Activated naive CD8-positive, alpha-beta T cell treated with anti-CD3 and anti-CD28 coated beads for 36 hours (primary cell): ENCODE measurements at places on chromosomes 16 and 17. TPM values are rescaled to one million over a fixed set of nuclear protein-coding genes. Genes with fewer than 3 reads are reported as not detected.
A peak's percentile ranks its signal among the peaks of the same experiment; 100 is the strongest.

GRCh38 chr16:88452482-88453216, 431 bp upstream of the ZFPM1 start:
- H3K36me3 ChIP-seq, result peaks cover 3% of the 10 kb centered on the region
- peak overlapping the region; percentile 85 for H3K27ac ChIP-seq

- no peaks in the 10 kb centered on the region for H3K4me1 ChIP-seq
- H3K27me3 ChIP-seq, result peaks cover 44% of the 10 kb centered on the region
- H3K36me3 ChIP-seq, result no peaks in the 10 kb centered on the region
- H3K4me3 ChIP-seq, result no peak overlapping the region
- no peak overlapping the region for H3K27ac ChIP-seq
Observed at GRCh38 chr16:82181461-82182185, 11.6 kb upstream of the MPHOSPH6 start.

GRCh38 chr17:70767102-70767701, 597.9 kb downstream of the KCNJ2 start:
- no peak overlapping the region for H3K27ac ChIP-seq
- H3K36me3 ChIP-seq, result no peaks in the 10 kb centered on the region
- no peak overlapping the region for H3K4me3 ChIP-seq
- H3K4me1 ChIP-seq, result no peaks in the 10 kb centered on the region
- no peaks in the 10 kb centered on the region for H3K27me3 ChIP-seq

DNA sequence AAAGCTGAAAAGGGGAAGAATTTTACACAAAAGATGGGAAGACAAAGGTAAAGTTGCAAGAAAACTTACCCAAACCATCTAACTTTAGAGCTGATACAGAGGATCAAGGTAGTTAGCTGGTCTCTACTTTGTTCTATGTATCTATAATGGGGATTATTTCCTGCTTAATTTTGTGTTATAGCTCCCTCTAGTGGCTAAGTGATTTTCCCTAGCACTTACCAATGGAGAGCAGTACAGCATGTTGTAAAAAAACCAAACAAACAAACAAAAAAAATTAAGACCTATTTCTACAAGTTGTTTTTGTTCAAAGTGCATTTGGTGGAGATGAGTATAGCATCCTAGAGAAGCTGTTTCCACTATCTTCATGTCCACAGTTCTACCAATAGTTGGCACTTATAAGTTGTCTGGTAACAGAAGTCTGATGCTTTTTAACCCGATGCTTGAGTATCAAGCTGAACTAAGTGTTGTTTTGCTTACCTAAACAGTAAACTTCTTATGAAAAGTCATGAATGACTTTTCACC, 7.5 kb downstream of the SRSF1 start:
- H3K36me3 ChIP-seq, result peaks cover 51% of the 10 kb centered on the region
- H3K4me1 ChIP-seq, result peaks cover 82% of the 10 kb centered on the region
- peak overlapping the region; percentile 60 for H3K27ac ChIP-seq
- H3K27me3 ChIP-seq, result no peaks in the 10 kb centered on the region
- no peak overlapping the region for H3K4me3 ChIP-seq

DNA sequence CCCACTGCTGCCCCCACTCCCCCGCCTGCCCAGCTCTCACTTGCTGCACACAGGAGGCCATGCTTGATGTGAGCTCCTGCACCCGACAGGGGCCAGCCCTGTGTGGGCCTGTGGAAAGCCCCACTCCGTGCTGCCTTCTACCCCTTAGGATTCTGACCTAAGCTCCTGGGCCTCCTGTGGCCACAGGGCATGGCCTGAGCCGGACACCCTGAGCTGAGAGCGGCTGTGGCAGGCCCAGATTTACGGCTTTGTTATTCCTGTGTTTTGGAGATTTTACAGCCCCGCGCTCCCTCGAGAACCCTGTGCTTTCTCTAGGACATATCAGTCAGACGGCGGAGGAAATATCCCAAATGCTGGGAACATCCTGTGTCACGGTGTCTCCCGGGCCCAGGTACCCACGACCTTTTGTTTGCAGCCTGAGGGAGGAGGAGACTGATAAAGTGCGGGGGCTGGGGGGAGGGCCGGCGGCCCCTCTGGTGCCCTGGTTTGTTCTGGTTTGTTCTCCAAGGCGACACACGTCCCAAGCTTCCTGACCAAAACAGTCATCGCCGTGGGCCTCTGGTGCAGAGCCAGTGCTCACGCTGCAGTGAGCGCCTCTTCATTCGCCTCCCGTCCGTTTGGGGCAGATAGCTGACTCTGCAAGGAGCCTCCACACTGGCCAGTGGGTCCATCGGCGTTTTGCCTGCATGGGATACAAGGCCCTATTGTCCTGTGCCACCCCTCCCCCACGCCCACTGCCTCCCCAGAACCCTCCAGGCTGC, 363.4 kb downstream of the C16orf95 start:
- H3K27ac ChIP-seq, result no peak overlapping the region
- no peaks in the 10 kb centered on the region for H3K36me3 ChIP-seq
- peaks cover 5% of the 10 kb centered on the region for H3K4me1 ChIP-seq
- DNase-seq, result no peak

DNA sequence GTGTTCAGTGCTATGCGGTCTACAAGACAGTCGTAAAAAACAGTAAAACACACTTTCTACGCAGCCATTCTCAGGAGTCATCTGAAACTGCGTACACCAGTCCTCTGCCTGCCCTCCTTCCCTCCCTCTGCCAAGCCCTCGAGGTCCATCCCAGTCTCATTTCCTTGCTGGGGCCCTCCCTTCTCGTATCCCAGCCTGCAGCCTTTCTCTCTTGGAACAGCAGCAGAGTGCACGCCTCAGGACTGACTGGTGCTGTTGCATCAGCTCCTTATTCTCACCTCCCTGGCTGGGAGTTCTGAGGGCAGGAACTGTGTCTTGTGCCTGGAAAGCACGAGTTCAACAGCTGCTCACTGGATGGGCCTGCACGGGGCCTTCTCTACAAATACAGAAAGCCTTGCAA, 12.5 kb downstream of the FAHD1 start:
- H3K27ac ChIP-seq, result no peak overlapping the region
- H3K27me3 ChIP-seq, result no peaks in the 10 kb centered on the region
- no peak overlapping the region for H3K4me3 ChIP-seq
- DNase-seq, result no peak
- H3K4me1 ChIP-seq, result no peaks in the 10 kb centered on the region

DNA sequence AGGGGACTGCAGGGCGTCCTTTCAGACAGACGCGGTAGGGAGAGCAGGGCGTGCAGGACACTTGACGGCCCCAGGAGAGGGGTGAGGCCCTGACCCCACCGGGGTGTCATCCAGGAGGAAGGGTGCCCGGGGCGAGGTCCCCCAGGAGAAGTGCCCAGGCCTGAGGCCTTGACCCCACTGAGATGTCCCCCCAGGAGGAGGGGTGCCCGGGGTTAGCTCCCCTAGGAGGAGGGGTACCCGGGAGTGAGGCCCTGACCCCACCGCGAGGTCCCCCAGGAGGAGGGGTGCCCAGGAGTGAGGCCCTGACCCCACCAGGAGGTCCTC, 27.2 kb upstream of the METRNL start:
- peaks cover 37% of the 10 kb centered on the region for H3K4me1 ChIP-seq
- peaks cover 10% of the 10 kb centered on the region for H3K36me3 ChIP-seq
- H3K27ac ChIP-seq, result peak overlapping the region; percentile 89
- H3K27me3 ChIP-seq, result no peaks in the 10 kb centered on the region

TEFM gene
- total RNA-seq, result 14.0 TPM

TAC4 gene
- not detected for total RNA-seq

TMEM235 gene
- not detected for total RNA-seq

SERPINF2 gene
- total RNA-seq, result 0.12 TPM
